ENCODE measurements at places on chromosomes 2 and 18.

DNA sequence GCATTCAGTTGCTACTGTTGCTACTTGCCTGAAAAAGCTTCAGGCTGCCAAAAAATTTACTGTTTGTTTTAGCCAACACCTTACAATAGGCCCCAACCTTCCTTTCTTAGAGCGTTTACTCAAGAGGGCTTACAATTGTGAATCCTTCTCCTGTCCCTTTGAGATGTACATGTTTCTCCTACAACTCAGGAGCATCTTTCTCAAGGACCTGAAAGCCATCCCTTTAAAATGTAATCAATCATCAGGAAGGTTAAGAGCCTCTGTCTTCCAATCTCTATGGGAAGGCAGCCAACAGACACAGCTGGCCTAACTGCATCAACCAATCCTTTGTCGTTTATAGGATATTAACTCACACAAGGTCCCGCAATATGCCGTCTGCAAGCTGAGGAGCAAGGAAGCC, 3.4 kb upstream of the IER3IP1 start:
- no peak for DNase-seq

DNA sequence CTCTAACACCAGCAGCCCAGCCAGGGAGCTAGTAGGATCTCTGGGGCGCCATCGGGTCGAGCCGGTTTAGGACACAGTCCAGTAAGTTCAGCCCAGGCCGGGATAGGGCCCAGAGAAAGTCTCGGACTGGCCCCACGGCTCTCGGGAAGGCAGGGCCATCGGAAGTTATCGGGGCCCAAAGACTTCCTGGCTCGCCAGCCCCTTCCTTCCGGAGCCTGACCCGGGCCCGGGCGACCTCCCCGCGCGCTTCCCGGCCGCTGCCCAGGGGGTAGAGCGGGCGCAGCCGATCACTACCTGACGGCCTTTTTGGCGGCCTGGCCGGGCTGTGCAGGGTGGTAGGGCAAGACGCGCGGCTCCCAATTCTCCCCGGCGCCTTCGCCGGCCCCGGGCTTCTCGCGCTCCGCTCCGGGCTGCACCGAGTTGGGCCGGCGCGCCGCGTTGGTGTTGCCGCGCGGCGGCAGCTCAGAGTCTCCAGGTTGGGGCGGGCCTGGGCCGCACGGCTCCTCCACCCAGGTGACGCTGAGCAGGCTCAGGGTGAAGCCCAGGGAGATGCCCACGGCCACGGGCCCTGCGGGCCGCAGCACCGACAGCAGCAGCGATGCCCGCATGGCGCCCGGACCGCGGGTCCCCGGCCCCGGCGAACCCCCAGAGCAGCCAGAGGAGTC, 546 bp downstream of the CHPF start:
- no peak for DNase-seq

- DNase-seq = no peak
These were observed 2.3 kb upstream of the CRYBA2 start for GRCh38 chr2:218995561-218995960.

GRCh38 chr18:76709659-76710645, 112.4 kb upstream of the ZNF236 start:
- peak; percentile 55 for DNase-seq

DNA sequence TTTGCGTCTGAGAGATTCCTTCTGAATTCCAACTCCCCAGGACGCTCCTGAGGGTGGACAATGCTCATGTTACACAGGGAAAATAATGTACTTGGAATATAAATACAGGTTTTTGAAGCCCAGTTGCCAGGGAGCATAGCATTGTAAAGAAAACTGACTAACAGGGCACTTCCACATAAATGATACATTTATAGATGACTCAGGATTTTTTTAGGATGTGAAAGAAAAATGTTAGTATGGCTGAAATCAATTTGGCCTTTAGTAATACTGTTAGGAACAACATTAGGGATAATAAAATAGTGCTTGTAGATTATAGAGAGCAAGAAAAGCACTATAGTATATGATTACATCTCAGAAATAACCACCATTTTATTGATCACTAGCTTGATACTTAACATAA, 23.6 kb downstream of the ZNF397 start:
- DNase-seq = no peak
